ENCODE measurements at places on chromosomes 13 and 19.
A peak's percentile ranks its signal among the peaks of the same experiment; 100 is the strongest.

DNA sequence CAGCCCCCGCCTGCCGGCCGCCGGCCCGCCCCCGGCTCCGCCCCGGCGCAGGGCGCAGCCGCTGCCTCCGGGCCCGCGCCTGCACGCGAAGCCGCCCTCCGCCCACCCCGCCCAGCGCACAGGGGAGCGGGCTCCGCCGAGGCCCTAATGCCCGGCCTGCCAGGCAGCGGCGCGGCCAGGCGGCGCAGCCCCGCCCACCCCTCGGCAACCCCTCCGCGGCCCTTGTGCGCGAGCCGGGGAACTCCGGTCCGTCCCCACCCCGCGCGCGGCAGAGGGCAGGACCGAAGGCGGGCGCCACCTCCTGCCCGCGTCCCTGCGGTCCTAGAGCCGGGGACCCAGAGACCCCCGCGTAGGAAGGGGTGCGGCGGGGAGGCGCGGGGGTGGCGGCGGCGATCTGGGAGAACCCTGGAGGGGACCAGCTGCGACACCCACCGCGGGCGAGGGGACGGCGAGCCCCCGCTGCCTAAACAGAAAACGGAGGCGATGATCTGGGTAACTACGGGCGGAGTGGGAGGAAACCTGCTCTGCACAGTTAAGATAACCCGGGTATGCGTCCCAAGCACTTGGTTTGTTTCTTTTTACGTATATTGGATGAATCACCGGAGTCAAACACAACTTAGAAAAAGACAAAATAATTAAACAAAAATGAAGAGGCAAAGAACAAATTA lies 350 bp upstream of the USP12 start:
- peak; percentile 92 for DNase-seq

- no peak for DNase-seq
Measured at GRCh38 chr19:5870986-5871394, 650 bp upstream of the FUT5 start.

- DNase-seq, result no peak
Measured at GRCh38 chr19:19214159-19214490, 2.4 kb downstream of the NCAN start.

GRCh38 chr19:57708641-57709361 lies at the start of gene ZNF154:
Gene ZNF154 (minus strand): TSS chr19:57709204. CDS start chr19:57708971, 233 bp downstream.
- DNase-seq, result peak; percentile 12

DNA sequence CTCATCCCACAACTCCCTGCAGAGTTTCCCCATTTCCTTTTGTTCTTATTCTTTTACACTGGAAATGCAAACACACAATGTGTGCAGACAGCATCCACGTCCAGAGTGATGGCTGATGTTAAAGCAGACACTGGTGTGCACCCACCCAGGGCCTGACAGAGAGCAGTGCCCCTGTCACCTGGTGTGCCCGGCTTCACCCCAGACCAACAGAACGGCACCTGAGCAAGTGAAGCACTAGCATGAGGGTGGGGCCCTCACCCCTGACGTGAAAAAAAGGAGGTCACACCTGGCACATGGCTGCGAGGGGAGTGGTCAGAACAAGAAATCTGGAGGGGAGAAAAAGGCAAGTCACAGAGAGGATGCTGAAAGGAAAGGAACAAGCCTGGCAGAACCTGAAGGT lies 12.3 kb downstream of the ZNF575 start:
- no peak for DNase-seq

DNA sequence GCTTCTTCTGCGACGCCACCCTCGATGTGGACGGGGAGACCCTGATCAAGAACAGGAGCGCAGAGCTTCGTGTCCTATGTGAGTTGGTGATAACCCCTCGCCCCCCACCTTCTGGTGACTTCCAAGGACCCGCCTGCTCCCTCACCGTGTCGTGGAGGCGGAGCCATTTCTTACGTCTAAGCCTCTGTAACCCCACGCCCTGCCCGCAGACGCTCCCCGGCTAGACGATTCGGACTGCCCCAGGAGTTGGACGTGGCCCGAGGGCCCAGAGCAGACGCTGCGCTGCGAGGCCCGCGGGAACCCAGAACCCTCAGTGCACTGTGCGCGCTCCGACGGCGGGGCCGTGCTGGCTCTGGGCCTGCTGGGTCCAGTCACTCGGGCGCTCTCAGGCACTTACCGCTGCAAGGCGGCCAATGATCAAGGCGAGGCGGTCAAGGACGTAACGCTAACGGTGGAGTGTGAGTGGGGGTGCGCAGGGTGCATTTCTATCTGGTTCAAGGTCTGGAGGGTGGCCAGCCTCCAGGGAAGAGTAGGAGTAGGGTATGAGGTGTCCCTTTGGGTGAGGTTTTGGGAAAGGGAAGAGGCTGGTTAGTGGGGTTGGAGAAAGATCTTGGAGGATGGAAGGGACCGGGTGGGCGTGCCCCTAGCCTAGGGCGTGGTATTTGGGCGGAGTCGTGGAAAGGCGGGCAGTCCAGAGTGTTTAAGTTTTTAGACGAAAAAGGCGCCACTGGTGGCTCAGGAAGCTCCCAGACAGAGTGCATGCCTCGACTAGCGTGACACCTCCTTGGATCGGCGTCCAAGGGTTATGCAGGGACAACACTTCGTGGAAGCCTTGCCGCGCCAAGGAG lies 3.3 kb downstream of the ICAM5 start:
- DNase-seq, result no peak

GRCh38 chr13:111183087-111183645 lies 68.1 kb downstream of the ARHGEF7 start:
- DNase-seq, result no peak

DNA sequence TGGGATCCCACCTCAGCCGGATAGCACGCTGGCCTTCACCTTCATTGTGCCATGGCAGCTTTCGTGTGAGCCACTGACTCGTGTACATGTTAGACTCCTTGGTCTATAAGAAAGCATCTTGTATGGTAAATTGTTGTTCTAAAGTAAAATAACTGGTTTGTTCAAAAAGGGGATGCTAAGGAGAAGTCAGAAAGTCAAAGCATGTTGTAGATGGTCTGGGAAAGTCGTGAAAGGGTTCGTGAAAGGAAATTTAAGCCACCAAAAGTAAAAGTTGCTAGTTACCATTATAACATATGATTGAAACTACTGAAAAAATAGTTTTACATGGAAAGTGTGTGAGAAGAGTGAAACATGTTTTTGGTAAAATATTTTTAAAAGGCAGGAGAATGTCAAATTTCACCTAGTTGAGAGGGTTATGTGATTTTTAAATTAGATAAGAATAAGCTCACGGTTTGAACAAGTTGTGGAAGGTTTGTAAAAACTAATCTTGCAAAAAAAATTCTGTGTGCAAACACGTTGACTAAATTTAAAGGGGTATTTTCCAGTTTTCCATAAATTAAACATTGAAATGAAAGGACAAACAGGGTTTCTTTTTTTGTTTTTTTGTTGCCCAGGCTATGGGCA lies 23.4 kb downstream of the DPRX start:
- no peak for DNase-seq

DNA sequence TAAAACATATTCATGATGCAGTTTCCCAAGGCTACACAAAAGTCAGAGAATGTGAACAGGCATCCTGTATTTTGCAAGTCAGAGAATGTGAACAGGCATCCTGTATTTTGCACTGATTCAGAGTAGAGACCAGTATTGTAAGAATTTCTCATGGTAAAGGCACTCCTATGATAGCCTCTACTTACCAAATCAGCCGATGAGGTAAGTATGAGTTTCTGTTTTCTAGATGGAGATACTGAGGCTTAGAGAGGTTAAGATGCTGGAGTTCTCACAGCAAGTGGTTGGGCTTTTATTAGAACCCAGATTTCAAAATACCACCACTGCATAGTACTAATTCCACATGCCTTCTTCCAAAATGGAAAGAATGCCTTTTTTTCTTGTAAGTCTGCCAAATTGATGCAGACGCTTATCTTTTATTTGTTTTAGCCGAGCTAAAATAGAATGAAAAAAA lies 12.3 kb downstream of the TPT1 start:
- DNase-seq, result no peak

DNA sequence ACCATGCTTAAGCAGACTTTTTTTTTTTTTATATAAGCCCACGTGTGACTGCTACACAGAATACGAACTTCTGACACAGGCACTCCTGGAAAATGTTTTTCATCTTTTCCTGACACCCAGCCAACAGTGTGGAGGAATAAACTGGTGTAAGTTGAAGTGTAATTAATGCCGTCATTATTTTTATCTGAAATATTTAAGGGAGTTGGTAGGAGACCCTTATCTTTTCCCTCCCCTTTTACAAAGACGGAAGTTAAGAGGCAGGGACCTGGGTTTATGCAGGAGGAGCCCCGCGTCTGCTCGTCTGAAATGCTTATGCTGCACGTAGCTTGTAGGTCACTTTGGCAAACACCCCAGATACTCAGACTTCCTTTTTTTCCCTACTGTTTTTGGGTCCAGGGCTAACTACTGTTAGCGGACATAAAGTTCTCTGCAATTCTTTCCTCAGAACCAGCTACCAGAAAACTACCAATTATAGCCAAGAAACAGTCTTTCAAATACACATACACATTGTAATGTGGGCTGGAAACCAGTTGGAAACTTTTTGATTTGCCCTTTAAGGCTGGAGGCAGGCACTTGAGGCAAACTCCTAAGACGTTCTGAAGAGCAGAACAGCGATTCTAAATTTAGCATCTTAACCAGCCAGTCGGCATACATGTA lies 50.8 kb downstream of the EFNB2 start:
- no peak for DNase-seq

- DNase-seq, result no peak
Measured at GRCh38 chr13:93726173-93726957, 499.8 kb downstream of the GPC6 start.

GRCh38 chr19:47176071-47176626 lies 45.5 kb downstream of the SAE1 start:
- no peak for DNase-seq

DNA sequence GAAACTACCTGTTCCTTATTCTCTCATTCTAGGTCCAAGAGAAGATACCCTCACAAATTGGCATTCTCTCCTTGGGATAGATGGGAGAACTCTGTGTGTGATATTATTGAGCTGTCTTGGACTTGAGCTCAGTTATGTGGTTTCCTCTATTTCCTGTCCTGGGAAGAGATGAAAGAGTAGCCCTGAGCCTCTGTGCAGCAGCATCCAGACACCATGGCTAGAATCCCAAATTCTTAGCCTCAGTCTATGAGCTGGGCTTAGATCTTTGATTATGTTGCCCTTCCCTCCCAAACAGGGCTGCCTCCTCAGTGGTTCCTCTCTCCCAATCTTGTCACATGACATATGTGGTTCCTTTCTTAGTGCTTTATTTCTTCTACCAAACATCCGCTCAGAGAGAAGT lies 290.7 kb downstream of the SPRY2 start:
- no peak for DNase-seq

- DNase-seq, result no peak
Measured at GRCh38 chr13:99974296-99974938, 2.9 kb upstream of the ZIC5 start.

- no peak for DNase-seq
Measured at GRCh38 chr19:8116437-8117293, 32.7 kb downstream of the FBN3 start.

- DNase-seq, result no peak
Measured at GRCh38 chr19:14943601-14944000, 2.3 kb downstream of the OR7C2 start.

DNA sequence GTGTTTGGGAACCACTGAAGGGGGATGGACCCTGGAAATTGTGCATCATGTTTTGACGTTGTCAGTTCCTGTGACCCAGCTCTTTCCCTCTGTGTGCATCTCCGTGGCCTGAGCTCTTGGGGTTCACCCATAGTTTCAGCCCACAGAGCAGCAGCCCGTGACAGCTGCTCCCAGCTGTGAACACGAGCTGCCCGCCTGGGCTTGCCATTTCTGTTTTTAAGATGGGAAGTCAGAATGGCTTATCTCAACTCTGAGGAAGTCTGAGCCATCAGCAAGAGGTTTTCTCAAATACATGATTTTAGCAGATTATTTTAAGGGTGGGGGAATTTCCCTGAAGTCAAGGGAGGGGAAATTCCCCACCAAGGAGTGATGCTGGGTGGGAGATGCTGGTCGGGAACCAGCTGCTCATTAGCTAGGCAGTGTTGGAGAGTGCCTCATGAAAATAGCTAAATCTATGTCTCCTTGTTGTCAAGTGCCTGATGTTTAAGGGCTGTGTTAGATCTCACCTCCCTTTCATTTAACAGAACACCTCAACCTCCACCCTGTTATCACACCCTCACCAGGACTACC lies 34.8 kb upstream of the C1QTNF9 start:
- peak; percentile 35 for DNase-seq

DNA sequence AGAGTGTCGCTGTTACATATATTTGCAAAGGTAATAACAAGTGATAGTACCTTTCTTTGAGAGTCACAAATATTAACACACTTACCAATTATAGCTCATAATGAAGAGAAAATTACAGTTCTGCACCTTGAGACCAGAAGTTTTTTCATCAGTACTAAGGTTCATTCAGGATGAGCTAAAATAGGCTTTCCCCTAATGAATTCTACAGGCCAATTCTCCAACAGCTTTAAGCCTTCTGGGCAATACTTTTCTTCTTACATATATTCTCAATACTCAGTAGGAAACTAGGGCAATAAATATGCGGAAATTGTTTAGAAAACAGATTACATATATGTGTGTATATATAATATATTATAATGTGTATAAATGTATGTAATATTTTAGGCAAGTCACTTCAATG lies 2672.8 kb upstream of the PCDH20 start:
- DNase-seq, result no peak

- no peak for DNase-seq
Measured at GRCh38 chr19:27792576-27793127, 1420.3 kb downstream of the UQCRFS1 start.

DNA sequence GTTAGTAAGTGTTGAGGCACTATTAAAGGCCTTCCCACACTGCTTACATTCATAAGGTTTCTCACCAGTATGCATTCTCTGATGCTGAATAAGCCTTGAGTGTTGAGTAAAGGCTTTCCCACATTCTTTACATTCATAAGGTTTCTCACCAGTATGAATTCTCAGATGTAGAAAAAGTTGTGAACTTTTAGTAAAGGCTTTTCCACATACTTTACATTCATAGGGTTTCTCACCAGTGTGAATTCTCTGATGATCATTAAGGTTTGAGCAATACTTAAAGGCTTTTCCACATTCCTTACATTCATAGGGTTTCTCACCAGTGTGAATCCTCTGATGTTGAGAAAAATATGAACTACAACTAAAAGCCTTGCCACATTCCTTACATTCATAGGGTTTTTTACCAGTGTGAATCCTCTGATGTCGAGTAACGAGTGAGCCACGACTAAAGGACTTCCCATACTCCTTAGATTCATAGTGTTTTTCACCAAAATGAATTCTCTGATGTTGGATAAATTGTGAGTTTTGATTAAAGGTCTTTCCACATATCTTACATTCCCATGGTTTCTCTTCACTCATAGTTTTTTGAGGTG lies 24.2 kb downstream of the ZNF829 start:
- no peak for DNase-seq

DNA sequence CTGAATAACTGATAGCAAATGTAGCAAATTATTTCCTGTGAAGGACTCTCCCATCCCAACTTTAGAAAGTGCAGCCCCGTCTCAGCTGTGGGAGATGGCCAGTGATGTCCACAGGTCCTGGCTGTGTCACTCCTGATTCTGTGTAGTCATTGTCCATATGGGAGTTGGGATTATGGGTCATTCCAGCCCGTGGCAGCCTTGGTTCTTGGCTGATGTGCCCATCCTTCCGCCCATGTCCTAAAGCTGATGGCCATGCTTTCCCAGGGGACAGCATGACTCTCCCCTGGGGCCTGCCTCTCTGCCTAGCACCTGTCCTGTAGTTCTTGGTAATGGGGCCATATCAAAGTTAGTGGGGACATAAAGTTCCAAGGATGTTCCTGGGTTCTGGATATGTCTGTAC lies 43.9 kb upstream of the C1QTNF9 start:
- no peak for DNase-seq
